Sciatic nerve (tissue), 2 donors: ENCODE measurements at places on chromosomes 2 and 18.

- no peak for DNase-seq
These were observed 61.8 kb downstream of the SEMA4F start for GRCh38 chr2:74715880-74716279.

DNA sequence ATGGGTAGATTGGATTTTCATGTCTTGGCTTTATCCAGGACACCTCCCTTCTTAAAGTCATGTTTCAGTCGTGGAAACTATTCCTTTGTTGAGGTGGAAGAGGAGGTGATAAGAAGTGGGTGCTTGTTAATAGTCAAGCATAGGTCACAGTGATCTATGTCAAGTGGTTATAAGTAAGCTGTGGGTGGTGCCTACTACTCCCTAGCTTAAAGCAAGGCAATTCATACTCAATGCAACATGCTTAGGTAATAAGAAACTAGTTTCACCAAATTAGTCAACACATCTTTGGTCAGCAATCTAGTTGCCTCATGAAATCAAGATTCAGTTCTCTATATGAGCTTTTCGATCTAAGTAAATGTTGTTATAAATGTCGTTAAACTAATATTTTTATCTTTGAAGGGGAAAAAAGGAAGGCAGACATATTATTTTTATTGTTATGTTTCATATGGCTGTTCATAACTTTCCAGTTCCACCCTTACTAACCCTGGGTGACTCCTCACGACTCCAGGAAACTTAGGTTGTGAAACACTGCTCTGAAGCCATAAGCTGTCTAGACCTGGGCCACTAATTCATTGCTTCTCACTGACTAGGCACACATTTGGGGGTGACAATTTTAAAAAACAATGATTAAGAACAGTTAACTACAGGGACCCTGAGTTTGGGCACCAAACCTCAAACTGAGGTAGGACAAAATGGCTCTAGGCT, 5.8 kb upstream of the ABCB11 start:
- DNase-seq, result no peak

DNA sequence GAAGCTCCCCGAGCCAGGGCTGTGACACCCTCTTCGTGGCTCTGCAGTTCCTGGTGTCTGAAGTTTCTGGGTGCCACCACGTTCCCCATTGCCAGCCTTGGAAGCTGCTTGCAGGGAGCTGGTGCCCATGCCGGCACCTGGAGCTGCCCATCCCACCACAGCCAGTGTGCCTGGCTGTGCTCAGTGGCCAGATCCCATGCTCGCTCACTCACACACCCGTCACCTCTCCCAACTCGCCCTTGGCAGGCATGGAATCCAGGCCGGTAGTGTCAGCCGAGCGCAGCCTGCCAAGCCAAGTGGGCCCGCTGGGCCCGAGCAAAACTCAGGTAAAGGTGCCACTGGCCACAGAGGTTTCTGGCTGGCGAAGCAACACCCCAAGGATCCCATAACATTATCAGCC, 370.2 kb downstream of the PTPRM start:
- DNase-seq, result no peak

DNA sequence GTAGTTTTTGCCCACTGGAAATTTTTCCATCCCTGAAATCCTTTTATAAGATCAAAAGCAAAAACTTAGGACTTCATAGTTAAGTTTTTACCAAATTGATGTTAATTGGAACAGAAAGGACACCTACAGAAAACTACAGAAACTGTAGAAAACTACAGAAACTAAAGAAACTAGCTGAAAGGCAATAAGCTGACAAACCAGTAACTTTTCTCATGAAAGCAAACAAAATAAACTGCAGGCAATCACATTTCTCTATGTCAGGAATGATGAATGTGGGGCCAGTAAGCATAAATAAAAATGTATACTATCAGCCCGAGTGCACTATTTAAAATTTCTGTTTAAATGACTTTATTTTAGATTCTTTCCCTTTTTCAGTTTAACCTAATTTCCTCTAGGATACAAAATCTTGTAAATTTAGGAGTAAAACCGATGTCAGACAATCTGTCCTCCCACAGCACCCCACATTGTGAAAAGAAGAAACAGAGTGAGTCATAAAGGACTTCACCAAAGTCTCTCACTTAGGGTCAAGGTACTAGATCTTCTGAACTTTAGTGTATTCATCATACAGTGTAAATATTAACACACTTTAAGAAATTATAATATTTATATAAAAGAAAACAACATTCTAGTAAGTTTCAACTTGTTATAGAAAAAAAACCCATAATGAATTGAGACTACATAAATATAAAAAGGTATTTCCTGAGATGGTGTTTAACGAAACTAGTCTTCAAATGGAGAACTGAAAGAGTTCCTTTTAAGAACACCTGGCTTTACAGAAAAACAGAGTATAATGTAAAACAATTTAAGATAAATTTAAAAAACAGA, 46.6 kb downstream of the USP40 start:
- no peak for DNase-seq

GRCh38 chr2:135818937-135819610, 17.9 kb downstream of the LCT start:
- DNase-seq, result no peak

DNA sequence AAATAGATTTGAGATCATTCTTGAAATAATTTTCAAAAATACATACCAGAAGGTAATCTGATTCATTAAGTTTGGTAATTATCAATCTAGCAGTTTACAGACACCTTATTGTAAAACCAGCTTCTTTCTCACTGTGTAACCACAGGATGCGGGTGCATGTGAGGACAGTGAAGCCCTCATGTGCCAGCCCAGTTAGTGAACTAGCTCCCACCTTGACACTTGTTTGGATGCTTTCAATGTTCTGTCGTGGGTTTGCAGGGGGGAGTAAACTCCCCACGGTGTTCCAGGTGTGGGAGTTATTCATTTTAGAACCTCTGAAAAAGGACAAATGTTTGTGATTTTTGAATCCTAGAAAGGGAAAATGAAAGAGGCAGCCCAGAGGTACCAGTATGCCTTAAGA, 59.0 kb downstream of the WDSUB1 start:
- DNase-seq, result no peak

GRCh38 chr18:23784832-23785245, 95.6 kb downstream of the LAMA3 start:
- DNase-seq, result no peak

- no peak for DNase-seq
These were observed 190.5 kb downstream of the LDLRAD4 start for GRCh38 chr18:13409026-13409425.

GRCh38 chr2:102142829-102143449, 393 bp downstream of the IL1R1 start:
- no peak for DNase-seq

GRCh38 chr2:69667805-69668382, 24.4 kb upstream of the AAK1 start:
- no peak for DNase-seq
